ENCODE measurements at places on chromosomes 16 and 17.

GRCh38 chr16:22763437-22764080 lies 50.4 kb upstream of the HS3ST2 start:
- no peak for DNase-seq

DNA sequence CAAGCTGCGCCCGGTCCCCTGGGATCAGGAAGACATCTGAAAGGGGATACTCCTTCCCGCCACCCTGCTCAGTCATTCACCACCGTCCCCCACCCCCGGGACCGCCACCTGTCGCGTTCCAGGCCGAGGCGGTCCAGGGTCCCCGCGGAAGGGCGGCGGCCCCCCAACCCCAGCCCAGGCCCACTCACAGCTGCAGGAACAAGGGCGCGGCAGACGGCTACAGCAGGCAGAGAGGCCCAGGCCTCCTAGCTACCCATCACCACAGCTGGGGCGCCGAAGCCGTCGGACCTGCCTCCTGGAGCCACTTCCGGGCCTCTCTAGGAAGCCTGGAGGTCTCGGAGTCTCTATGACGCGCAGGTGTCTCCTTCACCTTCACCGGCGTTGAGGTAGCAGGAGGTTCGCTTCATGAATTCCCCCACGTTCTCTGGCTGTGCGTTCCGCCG lies at the start of gene SDR42E1:
SDR42E1 (minus strand) TSS at position 272 of the 443 bp plus-strand sequence. CDS start 10,612 bp downstream, outside the sequence.
- DNase-seq = no peak

GRCh38 chr17:56985371-56986162 lies 7.6 kb downstream of the SCPEP1 start:
- DNase-seq = peak; percentile 52

GRCh38 chr16:78195797-78196196 lies 96.3 kb downstream of the WWOX start:
- DNase-seq = no peak

DNA sequence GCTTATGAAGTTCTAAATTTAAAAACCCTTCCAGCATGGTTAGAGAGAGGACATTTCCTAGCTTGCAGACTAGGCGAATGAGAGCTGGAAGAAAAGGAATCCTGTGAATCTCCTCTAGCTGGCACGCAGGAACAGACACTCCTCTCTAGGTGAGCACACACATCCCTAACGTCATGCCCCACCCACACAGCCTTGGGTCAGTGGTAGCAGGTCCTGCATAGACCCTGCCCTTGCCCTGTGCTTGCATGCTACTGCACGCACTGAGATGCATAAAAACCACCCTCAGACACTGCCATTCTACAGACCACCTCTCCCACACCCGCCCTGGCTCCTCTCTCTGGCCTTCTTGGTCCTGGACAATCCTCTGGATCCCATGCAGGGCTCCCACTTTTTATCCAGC lies 23.5 kb downstream of the CES1 start:
- peak; percentile 40 for DNase-seq

DNA sequence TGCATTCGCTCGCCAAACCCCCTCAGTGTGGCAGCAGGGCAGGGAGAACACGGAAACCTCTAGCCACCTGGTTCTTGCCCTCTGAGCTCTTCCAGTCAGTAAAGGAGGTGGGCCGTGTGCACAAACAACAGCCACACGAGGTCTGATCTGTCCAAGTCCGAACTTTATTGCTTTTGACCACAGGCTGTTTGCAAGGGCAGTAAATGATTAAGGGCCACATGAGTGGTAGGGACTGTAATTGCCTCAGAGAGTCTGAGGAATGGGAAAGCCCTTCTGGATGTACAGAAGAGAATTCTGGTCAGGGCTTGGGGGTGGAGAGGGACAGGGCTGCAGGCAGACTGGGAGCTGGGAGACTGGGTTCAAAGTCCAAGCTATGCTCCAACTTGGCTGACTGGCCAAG lies 75.7 kb upstream of the LHX1 start:
- DNase-seq = no peak

DNA sequence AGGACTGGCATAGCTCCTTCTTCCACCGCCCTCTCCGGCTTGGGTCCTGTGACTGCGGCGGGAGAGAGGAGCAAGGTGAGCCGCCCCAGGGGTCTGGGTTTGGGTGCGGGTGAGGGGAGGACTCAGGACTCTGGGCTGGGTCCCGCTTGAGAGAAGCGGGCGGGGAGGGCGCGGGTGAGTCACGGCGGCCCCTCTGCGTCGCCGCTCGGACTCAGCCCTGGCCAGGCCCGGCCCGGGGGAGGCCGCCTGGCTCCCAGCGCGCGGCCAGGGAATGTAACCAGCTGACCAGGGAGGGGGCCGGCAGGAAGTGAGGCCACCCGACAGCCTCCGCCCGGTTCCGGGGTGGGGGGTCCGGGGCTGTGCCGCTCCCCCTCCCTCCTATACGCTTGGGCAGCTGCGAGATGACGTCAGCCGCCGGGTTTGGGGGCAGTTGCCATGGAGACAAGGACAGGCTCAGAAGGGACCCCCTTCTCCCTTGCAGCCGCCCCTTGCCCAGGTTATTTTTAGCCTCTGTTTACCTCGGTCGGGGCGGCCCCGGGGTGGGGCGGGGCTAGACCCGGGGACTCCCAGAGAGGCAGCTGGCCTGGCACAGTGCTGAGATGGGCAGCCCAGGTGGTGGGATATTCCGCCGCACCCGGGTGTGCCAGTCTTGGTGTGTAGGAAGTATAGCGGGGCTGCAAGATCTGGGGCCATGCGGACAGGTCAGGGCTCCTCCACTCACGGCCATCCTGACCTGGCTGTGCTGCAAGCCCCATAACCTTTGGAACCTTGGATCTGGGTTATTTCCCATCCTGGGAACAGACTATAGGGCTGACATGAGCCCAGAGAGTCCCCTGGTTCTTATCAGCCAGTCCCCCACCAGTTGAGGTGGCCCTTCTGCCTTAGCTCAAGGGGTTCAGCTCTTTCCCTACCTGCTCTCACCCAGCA lies 1.6 kb downstream of the RIPOR1 start:
- peak; percentile 80 for DNase-seq

GRCh38 chr17:63760771-63761539 lies 12.4 kb downstream of the CCDC47 start:
- DNase-seq = peak; percentile 70

GRCh38 chr17:10773391-10773790 lies 30.5 kb downstream of the TMEM238L start:
- DNase-seq = no peak

GRCh38 chr16:85281181-85281580 lies 168.9 kb upstream of the CIBAR2 start:
- DNase-seq = no peak

DNA sequence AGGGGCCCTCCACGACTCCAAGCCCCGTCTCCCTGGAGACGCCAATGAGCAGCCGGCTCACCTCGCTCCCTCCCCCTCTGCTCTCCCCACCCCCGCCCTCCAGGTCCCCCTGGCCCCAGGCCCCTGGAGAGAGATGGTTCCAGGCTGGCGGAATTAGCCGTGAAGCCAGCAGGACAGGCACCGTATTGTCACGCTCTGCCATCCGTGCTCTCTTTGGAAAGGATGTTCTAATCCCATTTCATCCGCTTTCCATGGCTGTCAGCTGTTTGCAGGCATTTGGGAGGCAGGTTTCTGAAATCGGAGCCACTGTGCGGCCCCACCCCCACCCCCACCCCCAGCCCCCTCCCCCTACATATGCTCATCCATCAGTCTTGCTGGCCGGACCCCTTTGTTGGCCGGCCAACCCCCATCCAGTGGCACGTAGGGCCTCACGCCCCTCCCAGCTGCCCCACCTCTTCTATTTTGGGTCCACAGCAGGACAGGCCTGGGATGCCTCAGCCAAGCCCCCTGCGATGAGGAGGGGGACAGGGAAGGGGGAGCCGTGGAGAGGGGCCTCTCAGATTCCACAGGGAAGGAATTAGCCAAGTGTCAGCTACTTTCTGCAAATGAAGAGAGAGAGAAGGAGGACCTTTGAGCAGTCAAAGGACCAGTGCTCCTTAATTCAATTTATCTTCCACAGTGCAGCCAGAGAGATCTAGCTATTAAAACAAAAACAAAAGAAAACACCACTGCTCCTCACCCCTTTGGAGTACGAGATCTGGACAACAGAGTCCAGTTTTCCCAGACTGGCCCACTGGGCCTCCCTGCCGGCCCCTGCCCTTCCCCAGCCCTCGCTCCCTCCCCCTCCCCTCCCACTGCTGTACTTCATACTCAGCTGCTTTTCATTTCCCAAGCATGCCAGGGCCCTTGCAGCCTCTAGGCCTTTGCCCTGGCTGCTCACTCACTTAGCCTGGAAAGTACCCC lies 30.7 kb downstream of the SDK2 start:
- DNase-seq = peak; percentile 88

- no peak for DNase-seq
These were observed 31.9 kb upstream of the PHAF1 start for GRCh38 chr16:67077871-67078270.

DNA sequence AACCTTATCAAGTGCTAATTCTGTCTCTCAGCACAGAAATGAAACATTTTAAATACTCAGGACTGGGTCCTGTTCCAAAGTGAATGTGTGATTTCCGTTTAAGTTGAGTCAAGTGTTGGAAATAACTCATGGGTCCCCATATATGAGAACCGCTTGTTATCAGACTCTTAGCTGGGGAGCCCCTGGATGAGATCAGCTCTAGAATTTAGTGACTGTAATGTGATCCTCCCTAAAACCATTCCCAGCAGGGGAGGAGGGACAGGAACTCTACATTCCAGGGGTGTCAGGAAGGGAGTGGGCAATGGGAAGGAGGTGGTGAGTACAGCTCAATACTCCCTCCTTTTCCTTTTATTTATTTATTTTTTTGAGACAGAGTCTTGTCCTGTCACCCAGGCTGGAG lies 37.5 kb downstream of the OTOA start:
- DNase-seq = no peak

DNA sequence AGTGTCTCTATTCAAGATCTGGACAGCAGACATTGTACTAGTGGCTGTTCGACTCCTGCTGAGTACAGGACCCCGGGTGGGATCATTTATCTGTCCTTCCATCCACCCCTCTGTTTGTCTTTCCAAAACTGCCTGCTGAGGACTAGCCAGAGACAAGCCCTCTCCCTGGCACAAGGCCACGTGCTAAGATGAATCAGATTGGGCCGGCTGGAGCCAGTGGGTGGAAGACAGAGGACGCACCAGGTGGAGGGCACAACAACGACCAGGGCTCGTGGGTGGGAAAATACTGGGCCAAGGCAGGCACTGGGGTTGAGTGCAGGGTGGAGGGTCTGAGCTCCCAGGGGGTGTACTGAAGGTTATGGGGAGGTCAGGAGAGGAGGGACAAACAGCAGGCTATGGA lies 1.4 kb upstream of the CA7 start:
- DNase-seq = no peak

DNA sequence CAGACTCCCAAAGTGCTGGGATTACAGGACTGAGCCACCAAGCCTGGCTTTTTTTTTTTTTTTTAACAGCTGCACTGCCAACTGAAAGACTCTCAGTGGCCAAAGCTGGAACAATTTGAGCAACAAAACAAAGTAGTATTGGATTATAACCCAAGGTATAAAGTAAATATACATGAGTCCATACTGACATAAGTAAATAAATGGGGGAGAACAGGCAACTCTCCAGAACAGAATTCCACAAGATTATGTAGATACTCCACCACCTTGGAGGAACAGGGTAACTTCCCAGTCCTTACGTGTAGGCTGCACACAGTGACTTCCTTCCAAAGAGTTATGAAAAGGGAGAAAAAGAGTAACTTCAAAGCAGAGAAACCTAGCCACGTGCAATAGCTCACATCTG lies 15.7 kb downstream of the CMC2 start:
- DNase-seq = no peak

GRCh38 chr16:19113577-19114358 lies at the start of gene ITPRIPL2:
ITPRIPL2 (plus strand) TSS chr16:19113964; CDS start chr16:19114462, 498 bp downstream.
- DNase-seq = peak; percentile 90

- no peak for DNase-seq
These were observed 74.6 kb upstream of the NUDT7 start for GRCh38 chr16:77647726-77648125.

GRCh38 chr17:71331754-71332325 lies 789.0 kb upstream of the SOX9 start:
- no peak for DNase-seq

GRCh38 chr17:44830359-44831288 lies 537 bp upstream of the GJC1 start:
- DNase-seq = peak; percentile 80

DNA sequence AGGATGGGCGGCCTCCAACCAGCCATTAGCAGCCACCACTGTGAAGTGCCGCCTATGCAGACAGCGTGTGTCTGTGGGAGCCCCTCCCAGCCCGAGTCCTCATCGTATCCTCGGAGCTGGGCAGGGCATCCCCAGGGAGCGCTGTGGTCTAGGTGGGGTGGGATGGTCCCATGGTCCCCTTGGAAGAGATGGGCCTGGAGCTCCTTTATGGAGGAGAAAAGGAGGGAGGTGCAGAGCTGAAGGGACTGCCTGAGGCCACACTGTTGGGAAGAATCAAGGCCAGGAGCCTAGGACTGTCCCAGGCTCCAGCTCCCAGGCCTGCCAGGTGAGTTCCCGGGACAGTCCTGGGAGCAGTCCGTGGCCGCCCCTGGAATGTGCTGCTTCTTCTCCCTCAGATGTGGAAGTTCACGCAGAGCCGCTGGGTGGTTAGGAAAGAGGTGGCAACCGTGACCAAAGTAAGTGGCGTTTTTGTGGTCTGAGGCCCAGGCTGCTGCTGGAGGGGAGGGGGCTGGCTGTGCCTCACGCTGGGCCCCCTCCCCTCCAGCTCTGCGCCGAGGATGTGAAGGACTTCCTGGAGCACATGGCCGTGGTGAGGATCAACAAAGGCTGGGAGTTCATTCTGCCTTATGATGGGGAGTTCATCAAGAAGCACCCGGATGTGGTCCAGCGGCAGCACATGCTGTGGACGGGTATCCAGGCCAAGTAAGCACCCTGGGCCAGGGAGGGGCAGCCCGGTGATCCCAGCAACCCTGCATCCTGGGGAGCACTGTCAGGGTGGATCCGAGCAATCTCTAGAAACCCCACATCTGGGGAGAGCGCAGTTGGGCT lies 27.0 kb downstream of the POLR3E start:
- DNase-seq = no peak

- no peak for DNase-seq
These were observed 320.8 kb downstream of the HAPSTR1 start for GRCh38 chr16:9412031-9412914.

GRCh38 chr16:90047714-90048346 lies 28.6 kb upstream of the DBNDD1 start:
- DNase-seq = no peak

DNA sequence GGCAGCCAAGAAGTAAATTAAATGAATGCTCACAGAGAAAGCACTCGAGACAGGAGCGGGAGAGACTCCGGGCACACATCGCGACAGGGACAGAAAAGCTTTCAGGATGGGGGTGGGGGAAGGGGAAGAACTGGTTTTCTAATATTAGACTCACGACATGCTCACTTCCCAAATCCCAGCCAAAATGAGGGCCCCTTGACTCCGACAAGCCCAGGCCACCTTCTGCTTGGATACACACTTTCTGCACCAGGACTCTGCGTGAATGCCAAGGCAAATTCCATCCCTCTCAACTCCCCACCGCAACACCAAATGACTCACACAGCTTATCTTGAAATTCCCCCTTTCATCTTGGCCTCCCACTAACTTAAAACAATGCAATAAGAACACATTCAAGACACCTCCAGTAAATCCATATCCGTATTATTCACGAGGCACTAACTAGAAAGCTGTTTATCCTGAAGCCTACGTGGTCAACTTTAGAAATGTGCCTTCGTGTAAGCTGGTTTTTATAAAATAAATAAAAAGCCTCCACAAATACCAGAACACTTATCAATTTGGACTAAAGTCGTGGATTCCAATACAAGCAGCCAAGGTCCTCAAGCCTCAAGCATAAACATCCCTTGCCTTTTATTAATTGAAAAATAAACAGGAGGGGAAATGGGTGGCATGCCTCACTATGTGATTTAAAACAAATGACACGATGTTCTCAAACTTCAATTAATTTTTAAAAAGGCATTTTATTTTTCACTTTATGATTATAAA lies 46.1 kb downstream of the NXN start:
- DNase-seq = peak; percentile 98

- no peak for DNase-seq
These were observed 46.9 kb upstream of the TAC4 start for GRCh38 chr17:49894761-49895160.

Data from islet precursor cell (in vitro differentiated cells).